NCI-H1436 treated with DMSO at 0.1 percent for 48 hours (cell line): ENCODE measurements at places on chromosomes 3 and 15.

DNA sequence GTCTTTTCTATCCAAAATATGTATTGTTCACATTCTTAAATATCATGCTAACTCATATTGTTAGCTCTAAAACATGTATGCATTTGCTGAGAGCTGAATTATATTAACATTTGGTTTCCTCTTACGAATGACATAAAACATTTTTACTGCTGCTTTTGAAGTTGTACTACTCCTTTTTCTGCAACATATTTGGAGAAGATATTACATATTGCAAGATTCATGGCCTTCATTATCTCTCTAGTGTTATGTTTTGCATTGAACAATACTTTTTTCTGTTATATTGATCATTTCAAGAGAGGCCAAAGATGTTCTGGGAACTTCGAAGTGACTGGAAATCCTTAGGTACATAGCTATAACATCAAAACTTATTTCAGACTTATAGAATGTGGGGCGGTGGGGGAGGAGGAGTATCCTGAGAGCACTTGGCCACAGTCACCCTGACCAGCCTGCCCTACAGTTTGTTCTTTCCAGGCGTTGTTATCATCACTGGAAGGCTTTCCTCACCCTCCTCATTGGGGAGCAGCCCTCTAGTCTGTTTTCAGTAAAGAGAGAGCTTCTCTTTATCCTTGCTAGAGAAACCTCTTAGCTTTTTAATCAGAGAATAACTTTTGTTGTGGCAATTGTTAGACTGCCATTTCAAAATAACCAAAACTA lies 868.6 kb downstream of the OTOL1 start:
- DNase-seq = no peak

- no peak for DNase-seq
These were observed 45.0 kb downstream of the THBS1 start for GRCh38 chr15:39625856-39626255.

DNA sequence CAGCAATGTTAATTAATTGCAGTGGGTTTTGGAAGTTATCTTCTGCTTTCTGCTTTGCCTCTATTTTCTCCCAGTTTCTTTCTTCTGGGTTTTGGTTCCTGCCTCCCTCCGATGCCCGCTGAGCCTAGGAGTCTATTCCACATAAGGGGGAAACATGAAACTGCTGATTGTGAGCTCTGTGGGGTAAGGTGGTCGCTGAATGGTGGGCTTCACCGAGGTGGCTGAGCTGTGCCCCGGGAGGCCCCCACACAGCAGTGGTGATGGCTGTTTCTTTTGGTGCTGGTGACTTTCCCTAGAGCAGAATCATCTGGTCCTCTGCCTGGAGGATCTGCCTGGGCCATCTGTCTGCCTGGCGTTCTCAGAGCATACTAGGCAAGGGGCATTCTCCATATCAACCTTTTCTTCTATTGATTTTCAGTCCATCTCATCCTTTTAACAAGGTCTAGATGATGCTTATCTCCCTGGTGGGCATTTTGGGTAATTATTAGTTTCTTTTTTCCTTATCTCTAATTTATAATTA lies 68.8 kb upstream of the ATP2B2 start:
- no peak for DNase-seq

DNA sequence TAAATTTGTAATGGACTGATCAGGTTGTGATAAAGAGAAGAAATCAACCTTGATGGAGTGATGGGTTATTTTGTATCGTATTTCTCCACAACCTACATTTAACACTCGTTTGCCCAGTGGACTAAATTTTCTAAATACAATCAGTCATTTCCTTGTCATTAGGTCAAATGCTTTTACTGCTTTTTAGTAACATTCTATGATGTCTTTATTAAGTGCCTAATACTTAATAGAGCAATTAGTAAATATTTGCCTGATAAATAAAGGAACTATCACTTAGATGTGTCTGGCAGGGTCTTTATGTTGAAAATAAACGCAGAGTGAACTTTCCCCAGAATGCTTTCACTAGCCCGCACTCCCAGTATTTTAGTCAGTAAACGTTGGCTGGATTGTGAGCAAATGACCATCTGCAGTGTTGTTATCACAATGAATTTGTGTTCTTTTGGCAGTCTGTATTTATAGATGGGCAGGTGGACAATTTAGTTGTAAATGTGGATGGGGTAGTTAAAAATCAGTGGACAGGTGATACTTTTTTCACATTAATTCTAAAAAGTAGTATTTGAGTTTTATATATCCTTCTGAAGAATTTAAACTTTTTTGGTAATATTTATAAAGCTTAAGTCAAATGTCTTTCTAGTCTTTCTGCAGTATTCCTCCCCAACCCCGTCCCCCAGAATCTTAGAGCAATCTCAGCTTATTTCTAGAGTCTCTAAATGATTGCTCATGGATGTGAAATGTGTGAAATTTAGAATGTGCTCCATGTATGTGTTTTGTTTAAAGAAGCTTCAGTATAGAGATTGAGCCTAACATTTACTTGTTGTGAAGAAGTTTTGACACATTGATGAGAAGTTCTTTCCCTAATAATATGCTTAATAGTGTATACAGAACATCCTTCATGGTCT lies 4.9 kb downstream of the USP3 start:
- DNase-seq = no peak

DNA sequence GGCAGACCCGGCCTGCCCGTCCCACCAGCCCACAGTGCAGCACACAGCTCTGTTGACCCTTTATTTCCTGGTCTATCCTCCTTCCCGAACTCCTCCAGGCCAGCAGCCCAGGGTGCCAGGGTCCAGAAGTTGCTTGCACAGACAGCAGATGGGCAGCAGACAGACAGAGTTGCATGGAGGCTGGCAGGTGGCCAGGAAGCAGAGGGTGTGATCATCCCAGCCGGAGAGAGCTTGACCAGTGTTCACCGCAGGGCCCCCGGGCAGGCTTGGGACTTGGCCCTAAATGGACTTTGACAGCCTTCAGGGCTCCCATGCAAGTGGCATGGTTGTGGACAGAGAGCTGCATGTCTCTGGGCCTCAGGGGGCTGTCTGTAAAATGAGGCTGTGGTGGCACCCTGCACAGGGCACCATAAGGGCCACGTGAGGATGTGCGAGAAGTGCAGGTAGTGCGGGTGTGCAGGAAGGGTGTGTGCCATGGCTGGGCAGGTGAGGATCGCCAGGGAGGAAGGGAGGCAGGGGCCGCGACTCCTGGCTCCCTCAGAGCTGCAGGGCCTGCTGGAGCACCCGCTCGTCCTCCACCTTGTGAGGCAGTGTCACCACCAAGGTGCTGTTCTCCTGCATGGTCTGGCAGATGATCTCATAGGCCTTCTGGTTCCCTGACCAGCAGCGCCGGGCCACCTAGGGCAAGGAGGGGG lies 6.3 kb upstream of the ZXDC start:
- DNase-seq = no peak

- DNase-seq = no peak
These were observed 59.9 kb downstream of the MECOM start for GRCh38 chr3:169603661-169604060.

DNA sequence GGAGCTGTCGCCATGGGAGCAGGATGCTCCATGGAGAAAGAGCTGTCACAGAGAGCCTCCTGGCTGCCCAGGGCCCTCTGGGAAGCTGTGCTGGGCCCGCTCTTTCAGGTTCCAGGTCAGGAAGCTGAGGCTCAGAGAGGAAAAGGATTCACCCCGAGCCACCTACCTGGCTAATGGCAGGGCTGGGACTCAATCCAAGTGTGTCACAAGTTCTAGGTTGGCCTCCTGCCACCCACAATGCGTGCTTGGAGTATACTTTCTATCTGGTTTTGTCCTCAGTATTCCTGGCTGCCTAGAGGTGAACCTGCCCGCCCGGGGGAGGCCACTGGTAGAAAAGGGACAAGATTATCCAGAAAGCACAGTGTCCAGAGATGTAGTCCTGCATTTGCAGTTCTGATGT lies 23.6 kb downstream of the FAH start:
- no peak for DNase-seq

DNA sequence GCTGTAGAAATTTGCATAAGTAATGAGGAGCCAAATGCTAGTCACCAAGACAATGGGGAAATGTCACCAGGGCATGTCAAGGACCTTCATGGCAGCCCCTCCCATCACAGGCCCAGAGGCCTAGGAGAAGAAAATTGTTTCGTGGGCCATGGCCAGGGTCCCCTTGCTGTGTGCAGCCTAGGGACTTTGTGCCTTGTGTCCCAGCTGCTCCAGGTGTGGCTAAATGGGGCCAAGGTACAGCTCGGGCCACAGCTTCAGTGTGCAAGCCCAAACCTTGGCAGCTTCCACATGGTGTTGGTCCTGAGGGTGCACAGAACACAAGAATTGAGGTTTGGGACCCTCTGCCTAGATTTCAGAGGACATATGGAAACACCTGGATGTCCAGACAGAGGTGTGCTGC lies 208.8 kb upstream of the TBC1D5 start:
- no peak for DNase-seq

DNA sequence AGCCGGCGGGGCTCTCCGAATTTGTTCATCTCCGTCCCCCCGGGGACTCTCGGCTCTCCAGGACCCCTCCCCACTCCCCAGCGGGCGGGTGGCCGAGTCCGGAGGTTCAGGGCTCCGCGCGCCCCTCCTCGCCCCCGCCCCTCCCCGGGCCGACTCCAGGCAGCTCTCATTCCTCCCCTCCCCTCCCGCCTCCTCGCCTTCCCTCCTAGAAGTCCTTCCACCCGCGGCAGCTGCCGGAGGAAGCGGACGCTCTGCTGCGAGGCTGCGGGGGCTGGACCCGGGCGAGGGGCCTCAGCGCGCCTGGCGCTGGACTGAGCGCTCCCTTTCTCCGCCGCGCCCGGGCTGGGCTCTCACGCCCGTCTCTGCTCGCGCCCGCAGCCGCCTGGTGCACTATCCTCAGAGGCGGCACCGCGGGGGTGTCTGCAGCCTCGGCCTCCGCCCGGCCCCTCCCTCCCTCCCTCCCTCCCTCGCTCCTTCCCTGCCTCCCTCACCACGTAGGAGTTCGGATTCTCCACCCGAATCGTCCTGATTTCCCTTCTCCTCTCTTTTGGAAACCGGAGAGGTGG lies at the start of gene ROBO2:
Gene ROBO2, plus strand, starts transcription at position 494 of the 566 bp plus-strand sequence. CDS start 687 bp downstream, outside the sequence.
- no peak for DNase-seq

- DNase-seq = no peak
These were observed 35.5 kb downstream of the RFX7 start for GRCh38 chr15:56208185-56208584.

GRCh38 chr15:52098323-52098722 lies 14.3 kb downstream of the BCL2L10 start:
- no peak for DNase-seq

DNA sequence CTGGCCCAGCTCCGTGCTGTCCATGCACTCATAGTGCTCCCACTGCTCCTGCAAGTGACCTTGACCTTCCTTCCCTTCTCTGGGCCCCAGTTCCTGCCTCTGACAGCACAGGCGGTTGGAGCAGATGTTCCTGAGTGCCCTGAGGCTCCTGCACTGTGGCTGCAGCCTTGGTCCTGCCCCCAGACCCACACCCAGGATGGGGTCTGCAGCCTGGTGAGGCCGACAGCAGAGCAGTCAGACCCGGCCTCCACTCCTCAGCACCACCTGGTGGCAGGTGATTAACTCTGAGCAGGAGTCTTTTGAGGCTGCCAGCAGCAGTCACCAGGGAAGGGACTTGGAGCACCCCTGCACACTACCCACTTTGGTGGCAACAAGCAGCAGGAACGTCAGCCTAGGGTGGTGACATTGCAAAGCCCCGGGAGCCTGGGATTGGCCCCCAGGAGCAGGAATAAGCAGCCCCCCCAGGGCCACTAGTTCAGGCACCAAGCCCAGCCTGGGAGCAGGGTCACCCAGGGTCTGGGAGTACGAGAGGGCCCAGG lies 64.6 kb downstream of the CYP11A1 start:
- no peak for DNase-seq

DNA sequence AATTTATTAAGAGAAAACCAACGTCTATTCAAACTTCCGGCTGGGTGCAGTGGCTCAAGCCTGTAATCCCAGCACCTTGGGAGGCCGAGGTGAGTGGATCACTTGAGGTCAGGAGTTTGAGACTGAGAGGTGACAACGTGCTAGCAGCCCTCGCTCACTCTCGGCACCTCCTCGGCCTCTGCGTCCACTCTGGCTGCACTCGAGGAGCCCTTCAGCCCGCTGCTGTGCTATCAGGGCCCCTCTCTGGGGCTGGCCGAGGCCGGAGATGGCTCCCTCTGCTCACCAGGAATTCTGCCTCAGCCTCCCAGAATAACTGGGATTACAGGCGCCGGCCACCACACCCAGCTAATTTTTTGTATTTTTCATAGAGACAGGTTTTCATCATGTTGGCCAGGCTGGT lies 58.7 kb downstream of the USF3 start:
- no peak for DNase-seq

GRCh38 chr15:35167675-35168074 lies 82.6 kb upstream of the NANOGP8 start:
- DNase-seq = no peak

DNA sequence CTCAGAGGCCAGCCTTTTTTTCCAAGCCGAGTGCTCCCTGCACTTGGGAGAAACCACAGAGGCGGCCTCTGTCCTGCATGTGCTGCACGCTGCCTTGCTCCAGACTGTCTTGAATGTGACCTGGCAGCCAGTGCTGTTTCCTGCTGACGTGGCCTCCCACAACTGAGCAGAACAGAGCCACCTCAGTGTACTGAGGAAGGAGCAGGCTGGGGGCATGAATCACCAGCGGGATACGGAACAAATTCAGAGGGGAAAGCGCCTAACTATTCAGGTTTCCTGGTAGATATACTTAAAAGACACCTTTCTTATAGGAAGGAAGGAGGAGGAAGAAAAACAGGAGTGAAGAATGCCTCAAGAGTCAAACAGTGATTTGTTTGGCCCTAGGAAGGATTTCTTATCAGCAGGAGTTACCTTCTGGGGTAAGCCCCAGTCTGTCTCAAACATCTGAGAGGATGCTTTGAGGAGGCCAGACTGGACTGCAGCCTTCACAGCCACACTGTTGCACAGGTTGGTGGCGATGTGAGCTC lies 114.0 kb downstream of the FNDC3B start:
- no peak for DNase-seq

DNA sequence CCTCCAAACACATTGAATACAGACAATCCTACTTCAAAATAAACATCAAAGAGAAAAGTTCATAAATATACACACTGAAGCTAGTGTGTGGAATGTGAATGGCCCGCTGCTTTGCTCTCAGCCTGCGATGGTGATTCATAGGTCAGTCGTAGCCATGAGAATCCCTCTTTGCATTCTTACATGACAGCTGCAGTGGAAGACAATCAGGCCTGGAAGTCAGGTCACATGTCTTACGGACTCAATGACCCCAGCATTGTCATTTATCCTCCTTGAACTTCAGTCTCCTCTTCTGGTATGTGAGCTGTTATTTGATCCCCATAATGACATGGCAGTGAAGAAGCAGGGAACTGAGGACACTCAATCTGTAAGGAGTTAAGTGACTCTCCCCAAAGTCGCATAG lies 217.8 kb upstream of the EOMES start:
- DNase-seq = no peak
